ENCODE measurements at places on chromosomes 6 and 20. TPM values are rescaled to one million over a fixed set of nuclear protein-coding genes. Genes with fewer than 3 reads are reported as not detected.

- no peak for DNase-seq
These were observed 20.9 kb upstream of the SRF start for GRCh38 chr6:43150051-43150751.

DNA sequence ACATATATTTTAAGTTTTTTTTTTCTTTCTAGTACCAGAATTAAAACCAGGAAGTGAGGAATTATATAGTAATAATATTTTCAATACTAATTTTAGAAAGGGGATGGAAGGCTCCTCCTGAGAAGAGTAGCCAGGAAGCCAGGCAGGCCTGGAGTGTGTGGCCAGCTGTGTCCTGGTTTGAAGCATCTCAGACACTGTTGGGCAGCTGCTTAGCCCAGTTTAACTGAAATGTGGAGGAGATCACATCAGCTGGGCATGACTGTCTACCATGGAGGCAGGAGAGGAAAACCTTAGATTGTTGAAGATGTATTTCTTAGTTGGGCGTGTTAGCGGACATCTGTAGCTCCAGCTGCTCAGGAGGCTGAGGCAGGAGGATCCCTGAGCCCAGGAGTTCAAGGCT lies 142.2 kb downstream of the ARID1B start:
- DNase-seq, result no peak

DNA sequence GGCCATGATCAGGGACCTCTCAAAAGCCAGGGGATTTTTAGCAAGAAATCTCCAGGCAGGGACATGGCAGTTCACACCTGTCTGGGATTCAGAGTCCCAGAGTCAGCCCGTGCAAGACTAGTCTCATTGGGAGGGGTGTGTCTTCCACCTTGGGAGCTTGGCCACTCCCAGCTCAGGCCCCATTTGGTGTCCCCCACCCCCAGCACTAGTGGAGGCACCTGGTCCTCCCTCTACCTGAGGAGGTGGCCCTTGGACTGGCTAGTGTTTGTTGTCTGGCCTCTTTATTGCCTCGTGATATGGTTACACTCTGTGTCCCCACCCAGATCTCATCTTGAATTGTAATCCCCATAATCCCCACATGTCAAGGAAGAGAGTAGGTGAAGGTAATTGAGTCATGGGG lies 140.8 kb upstream of the PHACTR3 start:
- peak; percentile 54 for DNase-seq

DNA sequence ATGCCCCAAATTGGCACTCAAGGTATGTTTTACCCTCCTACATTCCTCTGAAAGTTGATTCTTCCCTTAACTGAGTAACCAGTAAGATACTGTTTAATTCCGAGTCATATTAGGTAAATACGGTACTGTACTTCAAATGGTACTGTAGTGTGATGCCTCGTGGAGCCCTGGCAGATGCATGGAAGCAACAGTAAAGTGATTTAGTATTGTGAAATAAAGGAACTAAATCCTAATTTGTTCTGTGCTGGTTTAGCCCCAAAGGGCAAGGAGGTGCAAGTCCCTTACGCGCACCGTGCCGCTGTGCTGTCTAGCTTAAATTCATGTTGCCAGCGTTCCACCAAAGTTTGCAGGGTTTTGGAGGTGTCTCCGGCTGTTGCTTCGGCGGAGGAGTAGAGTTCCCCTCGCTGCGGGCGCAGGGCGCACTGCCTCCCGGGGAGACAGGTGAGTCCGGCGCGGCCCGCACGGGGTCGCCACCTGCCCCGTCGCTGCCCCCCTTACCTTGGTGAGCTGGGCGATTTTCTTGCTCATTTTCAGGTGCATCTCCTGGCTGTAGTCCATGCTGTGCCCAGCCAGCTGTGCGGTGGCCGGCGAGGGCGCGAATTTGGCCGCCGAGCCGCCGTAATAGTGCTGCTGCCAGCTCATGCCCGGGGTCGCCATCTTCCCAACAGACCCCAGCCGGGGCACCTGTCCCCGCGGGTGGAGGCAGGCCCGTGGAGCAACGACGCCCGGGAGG lies 655 bp downstream of the FAM184A start:
- peak; percentile 85 for DNase-seq

DNA sequence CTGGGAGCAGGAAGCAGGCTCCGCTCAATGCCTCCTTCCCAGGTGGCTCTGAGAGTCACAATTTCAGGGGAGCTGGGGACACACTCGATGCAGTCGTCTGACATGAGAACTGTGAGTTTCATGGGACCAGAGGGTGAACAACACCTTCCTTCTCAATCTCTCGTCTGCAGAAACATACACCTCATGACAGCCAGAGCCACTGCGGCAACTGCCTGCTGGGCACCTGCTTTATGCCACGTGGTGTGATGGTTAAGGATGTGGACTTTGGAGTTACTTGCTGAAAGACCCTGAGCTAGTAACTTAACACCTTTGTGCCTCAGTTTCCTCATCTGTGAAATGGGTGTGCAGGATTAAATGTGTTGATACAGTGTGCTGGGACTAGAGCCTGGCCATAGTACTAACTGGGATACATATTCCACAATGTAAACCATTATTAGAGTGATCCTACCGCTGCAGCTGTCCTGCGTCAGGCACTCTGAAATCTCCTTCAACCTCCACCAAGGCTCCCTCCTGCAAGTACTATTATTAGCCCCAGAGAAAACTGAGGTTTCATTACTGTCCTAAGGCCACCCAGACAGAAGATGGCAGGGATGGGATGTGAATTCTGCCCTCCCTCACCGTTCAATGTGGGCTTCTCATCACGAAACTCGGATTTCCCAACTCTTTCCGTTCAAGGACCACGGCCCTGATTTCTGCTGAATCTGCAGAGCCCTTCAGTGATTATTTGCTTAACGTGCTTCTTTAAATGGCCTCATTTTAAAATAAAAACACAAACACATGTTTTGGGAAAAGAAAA lies 24.4 kb downstream of the SULF2 start:
- DNase-seq, result no peak

DNA sequence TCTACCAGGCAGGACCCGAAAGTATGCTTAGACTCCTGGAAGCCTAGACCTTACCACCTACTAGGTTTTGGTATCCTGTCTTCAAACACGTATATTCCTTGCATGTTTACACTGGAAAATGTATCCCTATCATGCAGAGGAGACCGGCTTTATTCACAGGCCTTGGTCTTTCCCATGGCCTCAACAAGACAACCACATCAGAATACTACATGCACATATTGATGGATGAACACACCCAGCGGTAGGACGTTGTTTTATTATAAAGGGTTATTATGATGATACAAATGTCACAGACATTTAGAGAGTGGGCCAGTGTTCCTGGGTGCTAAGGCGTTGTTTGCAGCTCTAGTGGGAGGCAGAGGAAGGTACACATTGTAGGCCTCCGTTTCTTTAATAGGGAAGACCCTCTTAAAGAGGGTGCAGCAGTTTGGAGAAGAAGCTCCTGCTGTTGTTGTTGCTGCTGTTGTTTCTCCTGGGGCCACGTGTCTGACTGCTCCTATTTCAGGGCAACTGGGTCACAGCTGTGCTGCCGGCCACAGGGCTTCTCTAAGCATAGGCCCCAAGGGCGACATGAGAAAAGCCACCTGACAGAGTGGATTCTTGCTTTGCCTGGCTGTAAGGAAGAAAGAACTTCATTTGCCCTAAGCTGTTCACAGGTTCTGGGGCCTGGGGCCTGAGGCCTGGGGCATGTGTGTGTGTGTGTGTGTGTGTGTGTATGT lies 98.3 kb upstream of the SASH1 start:
- no peak for DNase-seq

GRCh38 chr6:121904559-121904958 lies 469.1 kb downstream of the GJA1 start:
- DNase-seq, result no peak

GRCh38 chr6:34233867-34234266 lies 2.8 kb upstream of the HMGA1 start:
- peak; percentile 73 for DNase-seq

- no peak for DNase-seq
These were observed 50.7 kb upstream of the BHLHE23 start for GRCh38 chr20:63057171-63058117.

GRCh38 chr20:57301026-57301425 lies 28.6 kb upstream of the SPO11 start:
- DNase-seq, result no peak

GRCh38 chr6:26420688-26421171 lies 18.7 kb downstream of the BTN3A1 start:
- DNase-seq, result no peak

DNA sequence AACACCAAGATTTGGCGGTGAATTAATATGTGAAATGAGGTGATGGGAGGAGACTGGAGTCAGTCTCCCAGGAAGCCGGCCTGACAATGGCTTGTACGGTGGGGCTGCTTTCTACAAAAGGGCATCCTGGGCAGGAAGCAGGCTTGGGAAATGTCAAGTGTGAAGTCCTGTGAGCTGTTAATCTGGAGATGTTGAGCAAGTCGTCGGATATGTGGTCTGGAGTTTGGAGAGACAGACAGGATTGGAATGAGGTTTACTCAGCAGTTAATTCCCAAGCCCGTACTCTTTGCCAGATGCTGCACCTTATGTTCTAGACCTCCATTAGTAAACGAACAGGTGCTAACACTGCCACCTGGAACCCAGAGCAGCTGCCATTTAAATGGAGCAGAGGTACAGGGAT lies 107.7 kb upstream of the FOXC1 start:
- DNase-seq, result no peak

DNA sequence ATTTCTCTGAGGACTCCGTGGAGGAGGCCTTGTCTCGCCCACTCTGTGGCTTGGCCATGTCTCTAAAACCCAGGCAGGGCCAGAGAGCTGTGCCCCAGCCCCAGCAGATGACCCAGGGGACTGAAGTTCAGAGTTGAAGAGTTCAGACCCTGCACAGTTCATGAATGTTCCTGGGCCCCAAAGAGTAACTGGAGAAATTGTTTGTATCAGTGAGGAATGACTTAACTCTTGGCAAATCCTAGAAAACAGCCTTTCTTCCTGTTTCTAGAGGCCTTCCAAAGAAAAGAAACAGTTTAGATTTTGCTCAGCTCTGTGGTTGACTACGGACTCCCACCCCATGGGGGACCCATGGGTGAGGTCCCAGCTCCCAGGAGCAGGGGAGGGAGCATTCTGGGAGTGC lies 62.1 kb upstream of the EYA2 start:
- no peak for DNase-seq

GRCh38 chr6:21999012-21999528 lies 297.8 kb downstream of the PRL start:
- DNase-seq, result no peak

DNA sequence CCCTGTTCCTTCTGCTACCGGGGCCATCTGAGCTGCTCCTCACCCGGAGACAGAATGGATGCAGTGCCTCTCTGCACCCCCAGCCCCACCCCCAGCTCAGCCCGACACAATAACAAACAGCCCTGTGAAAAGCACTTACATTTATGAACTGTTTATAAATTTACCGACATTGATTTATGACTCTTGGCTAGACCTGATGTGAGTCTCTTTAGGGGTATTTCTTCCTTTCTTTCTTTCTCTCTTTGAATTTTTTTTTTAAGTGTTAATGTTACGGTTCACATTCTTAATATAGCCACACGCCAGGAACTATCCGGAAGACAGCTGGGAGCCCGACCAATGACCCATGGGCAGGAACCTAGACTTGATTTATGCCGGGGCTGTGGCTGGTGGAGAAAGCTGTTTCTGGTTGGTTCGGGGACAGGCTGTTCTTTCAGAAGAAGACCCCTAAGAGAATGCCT lies 266.3 kb downstream of the CDC5L start:
- DNase-seq, result no peak

- peak; percentile 53 for DNase-seq
These were observed 19.8 kb downstream of the PTK7 start for GRCh38 chr6:43095939-43096338.

DNA sequence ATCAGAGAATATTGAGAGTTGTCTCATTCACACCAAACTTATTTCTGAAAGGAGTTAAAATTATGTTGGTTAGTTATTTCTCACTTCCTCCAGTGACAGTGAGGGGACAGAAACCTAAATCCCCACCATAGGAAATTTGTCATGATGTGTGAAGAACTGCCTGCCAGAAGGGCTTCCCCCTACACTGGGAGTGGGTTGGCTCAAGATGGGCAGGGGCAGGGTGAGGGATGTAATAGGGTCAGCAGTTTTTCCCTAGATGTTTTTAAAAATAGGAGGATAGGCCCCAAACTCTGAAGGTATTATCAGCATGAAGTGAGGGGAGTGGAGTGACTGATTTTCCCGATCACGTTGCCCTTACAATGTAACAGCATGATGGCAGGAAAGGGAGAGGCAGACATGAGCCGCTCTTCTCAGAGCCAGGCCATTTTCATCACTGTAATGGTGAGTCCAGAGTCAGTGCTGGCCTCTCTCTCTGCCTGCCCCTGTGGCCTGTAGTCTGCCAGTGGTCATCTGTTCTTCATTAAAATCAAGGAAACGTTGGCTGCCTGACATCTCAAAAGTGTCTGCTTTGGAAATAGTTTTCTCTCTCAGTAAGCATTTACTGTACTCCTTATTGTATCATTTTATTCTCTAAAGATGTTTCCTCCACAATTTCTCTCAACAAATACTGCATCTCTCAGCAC lies 59.8 kb upstream of the SYNJ2 start:
- no peak for DNase-seq

DNA sequence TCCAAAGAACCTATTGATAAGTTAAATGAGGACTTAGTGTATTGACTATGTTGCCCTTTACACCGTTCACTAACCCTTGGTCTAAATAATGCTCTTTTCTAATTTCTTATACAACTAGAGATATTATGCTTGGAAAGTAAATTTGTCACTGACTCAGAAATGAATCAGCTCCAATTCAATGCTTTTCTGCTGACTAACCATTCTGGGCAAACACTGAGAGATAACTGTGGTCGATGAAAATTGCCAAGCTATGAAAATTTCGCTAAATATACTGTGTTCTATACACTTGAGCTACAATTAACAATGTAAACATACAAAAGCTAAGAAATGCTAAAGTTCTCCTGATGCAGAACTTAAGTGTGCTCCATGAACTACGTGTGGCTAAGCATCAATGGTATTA lies 23.1 kb upstream of the FBXO9 start:
- no peak for DNase-seq

- DNase-seq, result no peak
These were observed 813.1 kb downstream of the KIF16B start for GRCh38 chr20:15760001-15760621.

DNA sequence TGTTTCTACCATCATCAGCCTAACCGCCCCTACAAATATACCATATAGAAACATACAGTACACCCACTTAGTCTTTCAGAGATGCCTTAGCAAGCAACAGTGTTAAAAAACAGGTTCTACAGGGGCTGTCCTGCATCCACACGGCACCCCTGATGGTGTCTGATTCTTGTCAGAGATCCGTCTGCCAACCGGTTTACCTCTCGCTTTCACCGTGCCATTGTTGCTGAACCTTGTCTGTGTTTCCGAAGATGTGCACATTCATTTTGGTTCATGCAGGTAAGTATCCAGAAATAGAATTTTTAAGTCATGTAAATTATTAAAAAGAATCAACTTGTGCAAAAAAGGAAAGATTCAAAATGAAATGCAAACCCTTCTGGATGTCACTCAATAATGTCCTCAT lies 52.9 kb downstream of the EPHA7 start:
- DNase-seq, result no peak

- no peak for DNase-seq
These were observed 222.1 kb upstream of the UFL1 start for GRCh38 chr6:96299525-96299924.

Gene GTF2H4
- 26.0 TPM for total RNA-seq

Gene KIAA1755
- 1.4 TPM for total RNA-seq

Gene IL20RA
- not detected for total RNA-seq

Gene HLA-DRB5
- total RNA-seq, result 60.8 TPM

Gene PGM3
- total RNA-seq, result 31.2 TPM

Gene TMEM170B
- 7.7 TPM for total RNA-seq

Gene TCEA2
- total RNA-seq, result 35.1 TPM

Gene RAET1L
- not detected for total RNA-seq

Gene LY6G6F
- 2.2 TPM for total RNA-seq

Gene IRAK1BP1
- total RNA-seq, result 5.0 TPM

Gene PLCB4
- total RNA-seq, result 0.43 TPM

Gene RAB44
- 2.1 TPM for total RNA-seq

Gene SRSF12
- total RNA-seq, result 0.09 TPM
